ENCODE measurements at places on chromosomes 3 and 15.

- DNase-seq, result peak; percentile 66
Observed at GRCh38 chr3:71984843-71985613, 200.1 kb upstream of the PROK2 start.

DNA sequence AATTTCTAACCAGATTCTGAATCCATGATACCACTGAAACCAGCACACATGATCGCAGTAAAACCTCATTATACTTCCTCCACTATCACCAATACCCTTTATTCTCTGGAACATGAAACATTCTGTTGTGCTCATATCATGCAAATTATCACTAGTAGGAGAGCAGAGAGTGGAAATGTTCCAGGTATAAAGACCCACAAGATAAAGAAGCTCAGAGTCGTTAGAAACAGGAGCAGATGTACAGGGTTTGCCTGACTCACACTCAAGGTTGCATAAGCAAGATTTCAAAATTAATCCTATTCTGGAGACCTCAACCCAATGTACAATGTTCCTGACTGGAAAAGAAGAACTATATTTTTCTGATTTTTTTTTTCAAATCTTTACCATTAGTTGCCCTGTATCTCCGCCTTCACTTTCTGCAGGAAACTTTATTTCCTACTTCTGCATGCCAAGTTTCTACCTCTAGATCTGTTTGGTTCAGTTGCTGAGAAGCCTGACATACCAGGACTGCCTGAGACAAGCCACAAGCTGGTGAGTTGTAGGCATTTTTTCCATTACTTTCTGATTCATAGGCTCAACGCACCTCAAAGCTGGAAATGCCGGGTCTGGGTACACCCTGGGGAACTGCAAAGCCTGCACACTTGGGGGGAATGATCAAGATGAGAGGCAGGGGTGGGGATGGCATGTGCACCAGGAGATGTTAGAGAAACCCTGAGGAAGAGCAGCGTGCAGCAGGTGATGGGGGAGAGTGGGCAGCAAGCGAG, at the start of gene CCR2:
CCR2 (plus strand) TSS at position 465 of the 764 bp plus-strand sequence. CDS start 3,417 bp downstream, outside the sequence.
- no peak for DNase-seq

DNA sequence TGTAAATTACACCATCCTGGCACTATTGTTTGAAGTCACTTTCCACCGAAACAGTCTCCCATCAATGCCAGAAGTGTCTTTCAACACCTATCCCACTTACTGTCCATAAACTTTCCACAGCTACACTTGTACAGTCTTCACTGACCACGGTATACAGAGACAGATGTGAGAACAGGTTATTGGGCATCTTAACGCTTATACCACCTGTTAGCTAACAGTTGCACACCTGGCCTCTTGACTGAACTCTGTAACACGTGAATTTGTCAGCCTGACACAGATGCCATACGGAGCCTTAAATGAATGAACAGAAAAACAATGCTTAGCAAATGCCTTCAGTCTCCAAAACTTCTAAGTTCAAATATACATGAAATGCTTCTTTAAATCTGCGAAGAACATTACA, 440.5 kb downstream of the SHQ1 start:
- DNase-seq, result no peak

DNA sequence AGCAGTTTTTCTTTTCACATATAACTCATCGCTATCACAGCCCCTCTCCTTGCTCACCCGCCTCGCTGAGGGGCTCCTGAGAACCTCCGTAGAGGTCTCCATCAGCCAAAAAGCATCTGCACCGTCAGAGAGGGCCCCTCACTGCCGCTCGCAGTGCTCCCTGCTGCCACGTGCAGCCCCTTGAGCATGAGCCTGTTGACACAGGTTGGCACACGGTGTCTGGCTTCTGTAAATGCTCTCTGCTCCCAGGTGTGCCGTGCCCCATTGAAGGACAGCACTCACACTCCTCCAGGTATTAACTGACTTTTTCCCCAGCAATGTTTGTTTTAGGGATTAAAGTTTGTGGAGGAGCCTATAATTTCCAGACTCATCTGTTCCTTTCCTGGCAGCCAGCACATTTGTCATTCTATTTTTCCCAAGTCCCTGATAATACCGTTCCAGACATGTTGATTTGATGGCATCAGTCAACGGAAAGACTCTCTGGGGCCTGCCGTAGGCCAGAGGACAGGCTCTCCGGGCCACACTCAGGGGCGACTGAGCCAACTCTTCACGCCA, 2.1 kb upstream of the FURIN start:
- DNase-seq, result no peak

GRCh38 chr3:15310491-15311370, 21.7 kb downstream of the SH3BP5 start:
- DNase-seq, result no peak

DNA sequence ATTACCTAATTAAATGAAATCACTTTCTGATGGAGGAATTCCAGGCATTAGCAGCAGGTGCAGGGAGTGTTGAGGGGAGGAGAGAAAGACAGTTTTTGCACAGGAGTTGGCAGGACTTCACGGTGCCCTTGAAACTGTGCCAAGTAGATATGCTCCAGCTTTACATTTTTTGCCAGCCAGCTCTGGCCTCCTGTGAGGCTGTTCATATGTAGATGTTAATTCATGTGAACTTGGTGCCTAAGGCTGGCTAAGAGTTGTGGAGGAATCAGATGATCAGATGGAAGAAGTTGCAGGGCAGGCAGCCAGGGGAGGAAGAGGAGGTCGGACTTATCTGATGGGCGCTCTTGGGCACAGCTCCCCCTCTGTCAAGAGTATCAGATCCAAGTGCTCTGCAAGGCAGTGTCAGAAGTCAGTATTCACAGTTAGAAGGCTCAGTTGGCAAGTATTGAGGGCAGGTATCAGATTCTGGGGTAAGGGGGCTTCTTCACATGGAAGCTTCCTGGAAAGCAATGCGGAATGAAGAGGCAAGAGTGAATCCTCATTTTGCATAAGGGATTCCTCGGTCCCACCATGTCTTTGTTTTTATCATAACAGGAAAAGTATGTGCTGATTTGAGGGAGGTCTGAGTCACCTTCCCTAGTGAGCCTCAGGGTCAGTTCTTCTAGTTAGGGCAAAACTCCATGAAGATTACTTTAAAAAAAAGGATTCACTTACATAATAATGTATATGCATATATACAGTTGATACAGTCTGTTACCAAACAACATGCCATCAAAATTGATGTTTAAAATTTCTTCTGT, 172.6 kb upstream of the UMPS start:
- DNase-seq, result no peak

GRCh38 chr3:192063570-192063969, 602.6 kb downstream of the PYDC2 start:
- no peak for DNase-seq

DNA sequence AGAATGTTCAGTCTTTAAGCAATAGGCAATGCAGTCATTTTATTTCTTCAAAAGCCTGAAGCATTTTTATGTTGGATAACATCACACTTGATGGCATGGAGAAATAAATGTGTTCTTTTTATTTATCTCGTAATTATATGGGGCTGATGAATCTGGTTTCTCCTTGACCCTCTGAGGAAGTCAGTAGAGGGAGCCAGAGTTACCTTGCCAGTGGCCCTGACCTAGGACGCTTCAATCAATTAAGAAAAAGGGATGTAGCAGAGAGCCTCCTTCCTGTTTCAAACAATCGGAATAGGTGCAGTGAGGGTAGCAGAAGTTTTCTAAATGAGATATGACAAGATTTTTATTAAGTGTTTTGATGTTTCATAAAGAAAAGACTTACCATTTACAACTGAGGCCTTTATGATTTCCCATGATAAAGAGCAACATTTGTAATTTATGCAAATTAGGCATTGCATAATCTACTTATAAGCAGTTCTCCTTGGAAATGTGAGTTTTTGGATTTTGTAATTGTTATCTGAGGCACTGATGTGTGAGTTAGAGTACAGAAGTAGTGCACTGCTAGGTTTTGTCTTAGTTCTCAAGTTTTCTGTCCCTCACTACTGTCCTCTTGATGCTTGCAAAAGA, 129.1 kb downstream of the RAP2B start:
- DNase-seq, result no peak

DNA sequence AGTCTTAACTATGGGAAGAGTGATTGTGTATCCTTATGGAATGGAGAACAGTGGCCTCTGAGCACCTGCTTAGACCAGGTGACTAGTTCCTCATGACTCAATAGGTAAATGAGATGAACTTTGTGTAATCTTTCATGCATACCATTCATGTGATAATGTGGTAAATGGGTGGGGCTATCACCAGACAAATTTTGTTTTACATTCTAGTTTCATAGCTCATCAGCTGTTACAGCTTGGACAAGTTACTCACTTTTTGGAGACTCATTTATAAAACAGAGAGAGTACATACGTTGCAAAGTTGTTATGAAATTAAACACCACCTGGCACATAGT, 103.7 kb upstream of the TGFBR2 start:
- DNase-seq, result no peak

GRCh38 chr15:70503073-70503745, 260.1 kb downstream of the UACA start:
- no peak for DNase-seq

- no peak for DNase-seq
Observed at GRCh38 chr15:41483115-41483514, 10.6 kb upstream of the ITPKA start.

GRCh38 chr3:17187589-17188184, 302.9 kb downstream of the PLCL2 start:
- no peak for DNase-seq

DNA sequence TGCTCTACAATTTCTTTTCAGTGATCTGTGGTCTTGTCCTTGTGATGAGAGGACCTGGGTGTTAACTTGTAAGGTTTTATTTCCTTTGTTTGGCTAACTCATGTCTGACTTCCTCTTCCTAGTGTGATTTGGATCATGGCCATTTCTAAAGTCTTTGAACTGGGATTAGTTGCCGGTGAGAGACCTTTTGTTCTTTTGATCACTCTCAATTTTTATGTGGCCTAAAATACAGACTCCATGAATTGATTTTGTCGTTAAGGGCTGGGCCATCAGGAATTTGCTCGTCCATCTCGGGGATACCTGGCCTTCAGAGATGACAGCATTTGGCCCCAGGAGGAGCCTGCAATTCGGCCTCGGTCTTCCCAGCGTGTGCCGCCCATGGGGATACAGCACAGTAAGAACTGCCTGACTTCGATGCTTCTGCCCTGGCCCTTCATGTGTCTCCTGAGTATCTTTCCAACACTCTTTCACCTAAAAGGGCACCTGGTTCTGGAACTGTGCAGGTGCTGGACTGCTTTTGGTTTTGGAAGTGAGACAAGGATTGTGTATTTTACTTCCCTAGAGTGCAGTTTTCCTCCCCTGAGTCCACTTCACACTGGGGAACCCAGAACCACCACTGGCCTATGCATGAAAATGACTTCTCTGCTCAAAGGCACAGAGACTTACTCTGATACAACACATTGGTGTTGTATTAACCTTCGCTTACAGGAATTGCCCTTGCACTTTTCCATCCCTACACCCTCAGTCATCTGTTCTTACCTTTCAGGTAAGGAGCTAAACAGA, 13.1 kb upstream of the LRRC2 start:
- DNase-seq, result no peak

DNA sequence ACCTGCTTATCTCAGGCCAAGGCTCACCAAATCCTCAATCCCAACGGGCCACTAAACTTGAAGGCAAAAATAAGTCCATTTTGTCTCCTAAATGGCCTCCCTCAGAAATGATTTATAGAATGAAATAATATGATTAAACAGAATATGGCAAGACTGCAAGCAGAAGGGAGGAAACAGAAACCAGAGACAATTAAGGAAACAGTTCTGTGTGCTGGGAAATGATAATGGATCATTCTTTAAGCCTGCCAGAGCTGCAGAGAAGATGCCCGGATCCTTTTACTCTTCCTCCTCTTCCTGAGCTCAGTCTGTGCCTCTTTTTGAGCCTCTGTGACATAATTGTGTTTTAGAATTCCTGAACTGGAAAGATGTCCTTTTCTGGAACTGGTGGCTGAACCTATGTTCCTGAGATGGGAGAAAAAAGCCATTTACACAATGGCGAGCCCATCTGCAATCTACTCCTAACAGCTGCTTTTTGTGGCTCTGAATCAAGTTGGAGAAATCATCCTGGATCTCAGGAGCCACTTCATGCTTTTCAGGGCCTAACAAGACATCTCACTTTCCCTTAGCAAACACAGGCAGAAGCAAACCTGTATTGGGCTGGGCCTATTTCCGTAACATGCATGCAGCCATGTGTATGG, 2.8 kb upstream of the ABHD2 start:
- no peak for DNase-seq

DNA sequence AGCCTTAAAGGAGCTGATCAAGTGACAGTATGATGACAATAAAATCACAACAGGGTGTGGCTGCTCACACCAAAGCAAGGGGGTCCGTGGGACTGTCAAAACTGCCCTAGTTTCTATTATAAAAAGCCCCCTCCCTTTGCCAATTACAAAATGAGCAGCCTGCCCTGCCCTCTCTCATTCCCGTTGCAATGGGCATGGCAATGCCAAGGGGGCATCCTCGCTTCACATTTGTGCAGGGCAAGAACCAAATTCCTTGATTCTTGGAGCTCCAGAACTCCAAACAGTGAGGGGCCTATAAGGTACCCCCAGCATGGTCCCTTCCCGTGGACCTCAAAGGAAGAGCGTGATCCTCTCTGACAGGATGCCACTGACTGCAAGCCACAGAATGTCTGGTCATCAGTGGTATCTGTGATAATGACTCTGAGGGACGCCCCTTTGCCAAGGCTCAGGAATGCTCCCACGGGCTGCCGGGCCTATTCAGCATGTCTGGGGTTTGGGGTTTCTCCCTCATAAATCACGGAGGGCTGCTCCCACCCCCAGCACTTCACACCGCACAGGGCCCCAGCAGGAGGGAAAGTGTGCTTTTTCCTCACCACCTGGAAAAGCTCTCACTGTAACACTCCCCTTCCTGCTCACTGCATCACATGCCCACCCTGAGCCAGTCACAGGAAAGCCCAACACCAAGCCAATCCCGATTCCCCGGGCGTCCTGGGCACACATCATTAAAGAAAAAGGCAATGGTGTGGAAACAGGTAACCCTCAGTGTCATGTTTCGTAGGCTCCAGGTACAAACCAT, 105.1 kb upstream of the TRPM1 start:
- DNase-seq, result peak; percentile 49

- DNase-seq, result no peak
Observed at GRCh38 chr3:136645915-136646314, 106.3 kb downstream of the STAG1 start.

DNA sequence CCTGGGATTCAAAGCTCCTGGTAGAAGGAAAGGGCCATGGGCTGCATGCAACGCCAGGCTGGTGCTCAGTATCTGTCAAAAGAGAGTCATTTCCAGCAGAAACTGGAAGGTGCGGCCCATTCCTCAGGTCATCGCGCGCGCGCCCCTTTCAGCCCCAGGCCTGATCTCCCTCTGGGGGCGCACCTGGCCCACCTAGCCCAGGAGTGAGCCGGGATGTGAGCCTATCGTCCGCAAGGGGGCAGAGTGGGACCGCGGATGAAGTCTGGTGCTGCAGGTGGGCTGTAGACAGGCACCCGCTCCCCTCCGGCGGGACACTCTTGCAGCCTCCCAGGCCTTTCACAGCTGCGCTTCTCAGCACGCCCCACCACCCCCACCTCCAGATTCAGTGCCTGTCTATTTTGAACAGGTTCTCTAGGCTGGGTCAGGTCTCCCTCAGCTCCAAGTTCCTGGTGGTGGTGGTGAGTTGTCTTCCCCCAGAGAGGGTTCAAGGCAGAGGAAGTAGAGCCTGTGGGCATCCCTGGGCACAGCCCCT, 5.8 kb upstream of the RPL29 start:
- DNase-seq, result peak; percentile 96

GRCh38 chr3:27616031-27616430, 106.1 kb downstream of the EOMES start:
- DNase-seq, result no peak

GRCh38 chr3:118968111-118968510, 66.5 kb downstream of the IGSF11 start:
- DNase-seq, result no peak

All from activated CD8-positive, alpha-beta memory T cell treated with anti-CD3 and anti-CD28 coated beads for 24 hours (primary cell).